ENCODE measurements at places on chromosomes 2 and 18.

DNA sequence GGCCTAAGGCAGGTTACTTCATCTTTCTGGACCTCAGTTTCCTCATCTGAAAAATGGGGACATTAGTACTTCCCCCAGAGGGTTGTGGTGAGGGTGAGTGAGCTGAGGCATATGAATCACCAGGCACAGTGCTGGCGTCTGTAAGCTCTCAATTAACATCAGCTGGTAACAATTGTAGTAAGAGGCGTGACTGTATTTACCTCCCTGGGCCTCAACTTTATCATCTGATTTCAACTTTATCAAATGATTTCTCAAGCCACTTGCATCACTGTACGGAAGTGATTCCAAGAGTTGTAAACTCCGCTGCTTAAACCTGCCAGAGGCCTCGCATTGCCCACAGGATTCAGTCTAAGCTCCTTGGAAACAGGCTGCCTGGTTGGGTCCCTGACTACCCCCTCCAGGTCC lies 53.6 kb upstream of the PKDCC start:
- no peak for DNase-seq

- no peak for DNase-seq
Measured at GRCh38 chr18:73752546-73752945, 395.1 kb downstream of the FBXO15 start.

- no peak for DNase-seq
Measured at GRCh38 chr18:22505141-22505591, 87.5 kb upstream of the CTAGE1 start.

DNA sequence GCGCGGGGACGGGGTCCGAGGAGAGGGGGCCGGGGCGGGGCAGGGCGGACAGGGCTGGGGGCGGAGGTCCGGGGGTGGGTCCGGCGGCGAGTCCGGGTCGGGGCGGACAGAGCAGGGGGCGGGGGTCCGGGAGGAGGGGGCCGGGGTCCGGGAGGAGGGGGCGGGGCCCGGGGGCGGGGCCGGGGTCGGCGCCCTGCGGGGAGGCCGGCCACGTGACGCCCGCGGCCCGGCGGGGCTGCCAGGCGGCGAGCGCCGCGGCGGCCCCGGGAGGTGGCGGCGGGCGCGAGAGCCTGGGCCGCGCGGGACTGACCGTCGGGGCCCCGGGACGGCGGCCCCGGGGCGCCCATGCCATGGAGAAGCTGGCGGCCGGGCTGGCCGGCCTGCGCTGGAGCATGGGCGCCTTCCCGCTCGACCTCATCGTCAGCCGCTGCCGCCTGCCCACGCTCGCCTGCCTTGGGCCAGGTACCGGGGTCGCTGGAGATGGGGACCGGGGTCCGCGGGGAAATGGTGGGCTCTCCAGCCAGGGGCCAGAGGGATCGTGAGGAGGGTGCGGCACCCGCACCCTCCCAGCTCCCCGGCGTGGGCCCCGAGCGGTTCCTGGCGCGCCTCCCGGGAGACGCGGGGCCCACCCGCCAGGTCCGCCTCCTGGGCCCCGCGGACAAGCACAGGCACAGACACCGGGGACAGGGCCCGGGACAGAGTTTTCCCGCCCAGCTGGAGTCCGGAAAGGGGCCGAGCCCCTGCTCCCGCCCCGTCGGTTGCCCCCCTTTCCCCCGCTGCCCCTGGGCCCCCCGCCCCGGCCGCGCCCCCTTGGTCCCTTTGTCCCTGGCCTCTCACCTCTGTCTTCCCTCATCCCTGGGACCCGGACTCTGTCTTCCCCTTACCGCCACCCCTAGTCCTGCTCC lies at the start of gene GAREM2:
Gene GAREM2 (plus strand): TSS at position 218 of the 905 bp plus-strand sequence. CDS start 133 bp downstream, at position 351.
- DNase-seq, result no peak

- DNase-seq, result no peak
Measured at GRCh38 chr2:239391286-239392071, 9.3 kb downstream of the HDAC4 start.
